ENCODE measurements at places on chromosomes 1 and 21.

- peak; percentile 85 for DNase-seq
These were observed 31.7 kb downstream of the RUNX3 start for GRCh38 chr1:24898152-24898908.

DNA sequence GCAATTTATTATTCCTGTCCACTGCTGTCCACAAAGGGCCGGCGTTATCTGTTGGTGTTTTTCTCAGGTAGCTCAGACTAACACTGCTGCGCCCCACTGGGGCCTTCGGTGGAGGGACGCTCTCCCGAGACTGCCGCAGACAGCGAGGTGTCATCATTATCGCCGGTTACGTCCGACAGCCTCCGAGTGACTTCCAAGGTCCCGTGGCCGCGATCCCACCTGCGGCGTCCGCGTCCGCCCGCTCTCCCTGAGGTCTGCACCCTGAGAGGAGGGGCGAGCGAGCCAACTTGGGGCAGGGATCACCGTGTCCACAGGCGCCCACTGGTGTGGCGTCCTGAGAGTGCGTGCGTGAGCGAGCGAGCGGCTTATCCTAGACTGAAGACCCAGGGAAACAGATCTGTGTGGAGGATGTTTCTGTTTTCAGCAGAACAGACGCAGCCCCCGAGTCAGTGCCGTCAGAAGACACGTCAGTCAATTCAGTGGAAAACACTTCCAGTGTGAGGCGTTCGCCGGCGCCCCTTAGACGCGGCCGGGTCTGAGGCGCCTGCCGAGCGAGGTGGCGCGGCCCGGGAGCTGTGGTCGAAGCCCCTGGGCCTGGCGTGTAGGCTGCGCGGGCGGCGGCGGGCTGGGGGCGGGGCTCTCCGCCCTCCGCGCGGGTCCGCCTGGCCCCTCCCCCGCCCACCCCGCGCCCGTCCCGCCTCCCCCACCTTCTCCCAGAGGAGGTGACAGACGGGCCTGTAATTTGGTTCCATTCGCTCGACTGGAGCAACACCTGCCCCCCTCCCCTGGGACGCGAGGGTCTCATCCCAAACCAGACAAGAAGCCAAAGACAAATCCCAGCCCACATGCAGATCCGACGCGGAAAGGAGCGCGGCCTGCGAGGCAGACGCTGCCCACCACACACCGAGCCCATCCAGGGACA lies 12.6 kb downstream of the NHLH2 start:
- DNase-seq = peak; percentile 58

DNA sequence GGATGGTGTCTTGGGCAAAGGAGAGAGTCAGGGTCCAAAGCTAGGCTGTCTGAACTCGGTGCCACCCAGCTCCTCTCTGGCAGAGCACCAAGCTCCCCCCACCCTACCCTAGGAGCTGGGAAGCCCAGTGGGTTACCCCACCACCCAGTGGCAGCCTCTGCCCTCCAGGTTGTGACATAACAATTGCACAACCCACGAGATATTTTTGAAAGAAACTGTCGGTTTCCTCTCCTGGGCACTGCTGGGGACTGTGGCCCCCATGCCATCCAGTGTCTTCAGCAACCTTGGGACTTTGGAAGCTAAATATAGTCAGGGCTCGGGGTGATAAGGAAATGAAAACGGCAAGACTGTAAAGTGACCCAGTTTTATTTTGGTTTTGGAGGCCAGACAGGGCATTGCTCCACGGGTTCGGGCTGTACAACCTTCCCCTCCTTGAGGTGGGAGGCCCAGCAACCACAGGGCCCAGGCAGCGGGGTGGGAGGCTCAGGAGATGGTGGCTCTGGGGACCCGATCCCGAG lies 1.4 kb downstream of the CITED4 start:
- no peak for DNase-seq

GRCh38 chr1:165898837-165899236 lies 71.4 kb downstream of the UCK2 start:
- DNase-seq = peak; percentile 14

DNA sequence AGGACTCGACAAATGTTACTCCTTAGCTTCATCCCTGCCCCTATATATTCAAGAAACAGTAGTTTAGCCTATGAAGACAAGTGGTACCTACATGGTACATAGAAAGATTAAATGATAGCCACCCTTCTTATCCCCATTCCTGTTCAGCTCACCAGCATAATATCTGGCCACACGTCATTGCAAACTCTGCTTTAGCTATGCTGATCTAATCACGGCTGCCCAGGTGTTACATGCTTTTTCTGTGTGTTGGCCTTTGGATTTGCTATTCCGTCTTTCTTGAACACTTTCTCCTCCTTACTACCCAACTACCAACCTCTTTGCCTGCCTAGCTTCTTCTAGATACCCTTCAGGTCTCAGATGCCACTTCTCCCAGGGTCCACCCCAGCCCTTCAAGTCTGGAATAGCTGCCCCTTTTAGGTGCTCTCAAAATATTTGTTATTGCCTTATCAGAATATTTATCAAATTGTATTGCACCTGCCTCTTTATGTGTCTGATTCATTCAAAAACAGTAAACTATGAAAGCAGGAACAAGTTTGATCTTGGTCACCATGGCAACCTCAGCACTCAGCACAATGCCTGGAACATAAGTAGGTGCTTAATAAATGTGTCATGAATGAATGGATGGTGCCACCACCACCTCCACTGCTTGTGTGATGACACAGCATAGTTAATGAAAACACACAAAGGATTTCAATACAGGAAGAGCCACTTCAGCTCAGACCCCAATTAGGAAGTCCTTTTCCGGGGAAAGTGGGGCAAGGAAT lies 11.4 kb upstream of the DNASE2B start:
- no peak for DNase-seq

DNA sequence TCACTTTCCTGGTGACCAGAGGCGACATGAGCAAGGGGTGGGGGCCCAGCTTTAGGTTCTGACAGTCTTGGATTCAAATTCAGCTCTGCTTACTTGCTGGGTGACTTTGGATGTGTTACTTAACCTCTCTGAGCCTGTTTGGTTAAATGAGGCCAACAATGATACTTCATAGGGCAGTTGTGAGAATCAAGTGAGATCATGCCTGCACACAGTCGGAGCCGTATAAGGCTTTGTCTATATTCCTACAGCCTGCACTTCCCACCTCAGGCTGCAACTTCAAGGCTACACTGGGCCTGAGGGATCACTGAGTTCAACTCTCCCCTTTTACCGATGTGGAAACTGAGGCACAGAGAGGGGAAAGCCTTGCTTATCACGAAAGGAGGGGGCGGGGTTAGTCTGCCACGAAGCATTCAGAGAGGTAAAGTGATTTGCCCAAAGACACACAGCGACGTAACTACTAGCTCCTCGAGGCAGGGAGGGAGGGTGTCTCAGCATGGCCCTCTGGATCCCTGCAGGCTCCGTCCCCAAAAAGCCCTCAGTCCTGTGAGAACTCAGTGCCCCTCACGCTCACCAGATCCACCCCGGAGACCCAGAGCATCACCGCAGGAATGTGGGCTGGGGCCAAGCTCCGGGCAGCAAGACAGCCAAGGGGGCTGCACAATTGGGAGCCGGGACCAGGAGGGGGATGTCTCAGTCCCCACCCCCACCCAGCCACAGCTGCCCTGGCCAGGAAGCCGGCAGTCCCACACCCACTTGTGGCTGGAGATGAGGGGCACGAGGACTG lies 25.0 kb downstream of the SDC3 start:
- DNase-seq = no peak

DNA sequence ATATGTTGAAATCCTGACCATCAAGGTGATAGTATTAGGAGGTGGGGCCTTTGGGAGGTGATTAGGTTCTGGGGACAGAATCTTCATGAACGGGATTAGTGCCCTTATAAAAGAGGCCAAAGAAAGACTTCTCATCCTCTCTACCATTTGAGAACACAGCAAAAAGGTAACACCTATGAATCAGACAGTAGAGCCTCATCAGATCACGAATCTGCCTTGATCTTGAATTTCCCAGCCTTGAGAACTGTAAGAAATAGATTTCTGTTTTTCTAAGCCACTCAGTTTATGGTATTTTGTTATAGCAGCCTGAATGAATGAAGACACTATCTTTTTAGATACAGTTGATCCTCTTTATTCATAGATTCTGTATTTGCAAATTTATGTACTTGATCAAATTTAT lies 206.9 kb upstream of the EDN2 start:
- DNase-seq = no peak

GRCh38 chr21:14836950-14837349 lies 227.8 kb downstream of the NRIP1 start:
- DNase-seq = no peak

- peak; percentile 31 for DNase-seq
These were observed 40.2 kb downstream of the DHCR24 start for GRCh38 chr1:54846716-54847284.

DNA sequence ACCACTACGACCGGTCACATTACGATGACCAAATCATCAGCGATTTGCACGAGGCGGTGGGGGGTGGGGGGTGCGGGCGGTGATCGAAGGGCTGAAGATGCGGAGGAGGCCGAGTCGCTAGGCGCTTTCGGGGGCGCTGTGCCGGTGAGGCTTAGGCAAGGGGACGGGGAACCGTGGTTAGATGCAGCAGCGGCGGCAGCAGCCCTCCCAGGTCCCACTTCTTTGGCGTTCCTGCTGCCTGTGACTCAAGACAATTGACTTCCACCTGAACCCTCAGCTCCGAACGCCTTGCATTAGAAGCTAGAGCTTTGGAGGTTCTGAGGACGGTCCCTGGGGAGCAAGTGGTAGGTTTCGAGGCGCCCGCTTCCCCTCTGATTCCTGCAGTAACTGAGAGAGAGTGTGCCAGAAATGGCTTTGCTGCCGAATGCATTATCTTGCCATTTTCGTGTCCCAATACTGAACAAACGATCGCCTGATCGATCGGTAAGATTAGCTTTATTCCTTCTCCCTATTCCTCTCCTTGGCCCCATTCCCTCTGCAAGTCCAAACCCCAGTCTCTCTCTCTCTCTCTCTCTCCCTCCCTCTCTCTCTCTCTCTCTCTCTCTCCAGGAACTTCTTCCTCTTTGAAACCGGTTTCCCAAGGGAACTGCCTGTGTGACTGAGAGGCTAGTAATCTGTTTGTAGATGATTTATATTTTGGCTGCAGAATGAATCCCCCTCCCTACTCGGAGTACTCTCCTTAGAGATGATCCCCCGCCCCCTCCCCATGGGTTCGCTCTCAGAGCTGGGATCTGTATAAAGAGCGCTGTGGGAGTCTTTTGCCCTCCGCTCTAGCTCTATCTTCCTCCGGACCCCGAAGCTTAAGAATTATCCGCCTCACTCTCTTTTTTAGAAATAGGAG lies 735 bp upstream of the BRINP3 start:
- peak; percentile 71 for DNase-seq

GRCh38 chr1:182080955-182081582 lies 19.6 kb upstream of the ZNF648 start:
- peak; percentile 49 for DNase-seq

GRCh38 chr1:93023281-93023680 lies 55.8 kb upstream of the MTF2 start:
- no peak for DNase-seq

DNA sequence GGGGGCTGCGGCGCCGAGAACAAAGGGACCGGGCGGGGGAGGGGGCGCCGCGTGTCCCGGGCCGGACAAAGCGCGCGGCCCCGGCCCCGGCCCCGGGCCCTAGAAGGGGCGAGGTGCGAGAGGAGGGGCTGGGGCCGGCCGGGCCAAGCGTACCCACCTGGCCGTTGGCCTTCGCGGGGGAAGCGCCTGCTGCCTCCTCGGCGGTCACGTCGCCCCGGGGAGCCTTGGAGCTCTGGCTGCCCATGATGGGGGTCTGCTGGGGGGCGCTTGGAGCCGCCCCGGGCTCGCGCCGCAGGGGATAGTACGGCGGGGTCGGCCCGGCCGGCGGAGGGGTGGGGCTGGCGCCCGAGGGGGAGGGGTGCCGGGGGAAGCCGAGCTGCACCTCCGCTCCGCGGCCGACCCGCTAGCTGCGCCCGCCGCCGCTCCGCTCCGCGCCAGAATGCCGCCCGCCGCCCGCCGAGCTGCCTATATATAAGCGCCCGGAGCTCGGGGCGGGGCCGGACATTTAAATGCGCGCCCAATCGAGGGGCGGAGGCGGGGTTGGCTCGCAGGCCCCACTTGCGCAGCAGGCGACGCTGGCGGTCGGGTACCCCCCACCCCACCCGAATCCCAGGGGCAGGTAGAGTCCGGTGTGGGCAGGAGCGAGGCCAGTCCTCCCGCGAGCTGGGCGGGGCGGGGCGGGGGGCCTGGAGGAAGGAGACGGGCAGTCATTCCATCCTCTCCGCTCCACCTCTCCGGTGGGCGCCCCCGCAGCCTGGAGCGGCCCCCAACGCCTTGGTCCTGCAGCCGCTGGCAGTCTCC lies at the start of gene MARCKSL1:
Gene MARCKSL1, minus strand, starts transcription at position 444 of the 801 bp plus-strand sequence. Its CDS starts 200 bp downstream, at position 244.
- DNase-seq = peak; percentile 84

DNA sequence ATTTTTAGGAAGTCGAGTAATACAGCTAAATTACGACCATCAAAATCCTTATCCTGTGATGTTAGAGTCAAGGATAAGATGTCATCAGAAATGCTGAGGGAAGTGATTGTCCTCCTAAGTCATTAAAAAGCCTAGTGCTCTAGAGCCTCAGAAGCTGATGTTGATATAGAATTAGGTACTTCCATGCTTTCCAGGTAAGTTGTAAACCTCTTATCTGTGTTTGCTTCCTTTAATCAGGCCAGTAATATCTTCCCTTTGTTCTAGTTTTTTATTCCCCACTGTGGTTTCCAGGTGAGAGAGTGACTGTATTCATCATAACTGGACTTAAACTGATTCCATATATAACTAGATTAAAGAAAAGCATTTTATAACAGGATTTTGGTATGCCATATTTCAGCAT lies 44.4 kb downstream of the SMG7 start:
- DNase-seq = no peak
